Prostate gland (tissue), 2 donors: ENCODE measurements at places on chromosomes 5 and 9. TPM values are rescaled to one million over a fixed set of nuclear protein-coding genes. Genes with fewer than 3 reads are reported as not detected.

- H3K27ac ChIP-seq: no peak overlapping the region
- no peak for DNase-seq
- H3K4me3 ChIP-seq: no peak overlapping the region
- H3K4me1 ChIP-seq: peaks cover 3% of the 10 kb centered on the region
Observed at GRCh38 chr5:96324708-96325107, 108.3 kb downstream of the PCSK1 start.

CYSRT1 gene
- 2.7 TPM for total RNA-seq

DNA sequence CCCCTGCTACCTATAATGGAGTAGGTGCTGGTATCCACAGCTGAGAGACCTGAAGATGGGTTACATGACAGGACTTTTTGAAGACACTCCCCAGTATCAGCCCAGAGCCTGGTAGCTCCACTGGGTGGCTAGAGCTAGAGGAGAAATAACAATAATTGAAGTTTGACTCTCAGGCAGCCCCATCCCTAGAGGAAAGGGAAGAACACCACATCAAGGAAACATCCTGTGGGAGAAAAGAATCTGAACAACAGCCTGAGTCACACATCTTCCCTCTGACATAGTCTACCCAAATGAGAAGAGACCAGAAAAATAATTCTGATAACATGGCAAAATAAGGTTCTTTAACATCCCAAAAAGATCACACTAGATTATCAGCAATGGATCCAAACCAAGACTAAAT is 432.1 kb downstream of the CDH18 start:
- no peaks in the 10 kb centered on the region for H3K27me3 ChIP-seq
- DNase-seq: no peak
- no peak overlapping the region for H3K4me3 ChIP-seq
- H3K36me3 ChIP-seq: no peaks in the 10 kb centered on the region
- H3K27ac ChIP-seq: no peak overlapping the region
- H3K4me1 ChIP-seq: no peaks in the 10 kb centered on the region

IGFBPL1 gene
- total RNA-seq: 14.3 TPM

DNA sequence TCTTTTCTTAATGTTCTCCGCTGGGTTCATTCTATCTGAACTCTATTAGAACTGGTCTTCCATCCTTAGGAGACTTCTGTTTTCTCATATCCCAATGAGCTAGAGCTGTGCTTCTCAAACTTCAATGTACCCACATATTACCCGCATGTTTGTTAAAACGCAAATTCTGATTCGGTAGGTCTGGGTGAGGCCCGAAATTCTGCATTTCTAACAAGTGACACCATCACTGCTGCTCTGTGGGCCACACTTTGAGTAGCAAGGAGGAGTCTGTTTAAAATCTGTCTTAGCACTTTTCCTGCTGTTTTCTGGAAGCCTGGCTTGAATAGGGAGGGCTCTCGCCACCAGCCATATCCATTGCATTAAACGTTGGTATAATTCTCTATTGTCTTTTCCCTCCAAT is 151.9 kb upstream of the CLINT1 start:
- H3K4me3 ChIP-seq: no peak overlapping the region
- no peak for DNase-seq
- H3K27ac ChIP-seq: no peak overlapping the region
- no peaks in the 10 kb centered on the region for H3K36me3 ChIP-seq

GRCh38 chr9:90508940-90509339 is 133.7 kb downstream of the DIRAS2 start:
- no peaks in the 10 kb centered on the region for H3K27me3 ChIP-seq
- no peak overlapping the region for H3K27ac ChIP-seq
- no peaks in the 10 kb centered on the region for H3K4me1 ChIP-seq
- DNase-seq: no peak
- H3K4me3 ChIP-seq: no peak overlapping the region
- no peaks in the 10 kb centered on the region for H3K36me3 ChIP-seq

GRCh38 chr9:77744841-77745430 is 96.8 kb upstream of the GNA14 start:
- no peaks in the 10 kb centered on the region for H3K27me3 ChIP-seq
- no peaks in the 10 kb centered on the region for H3K4me1 ChIP-seq
- DNase-seq: no peak
- H3K4me3 ChIP-seq: no peak overlapping the region
- no peak overlapping the region for H3K27ac ChIP-seq
- no peaks in the 10 kb centered on the region for H3K36me3 ChIP-seq

FCN2 gene
- 2.4 TPM for total RNA-seq
